Central memory CD8-positive, alpha-beta T cell (primary cell): ENCODE measurements at places on chromosomes 3 and 15.
A peak's percentile ranks its signal among the peaks of the same experiment; 100 is the strongest.

- H3K27me3 ChIP-seq = peaks cover 16% of the 10 kb centered on the region
- H3K36me3 ChIP-seq = peaks cover 3% of the 10 kb centered on the region
- peaks cover 10% of the 10 kb centered on the region for H3K4me1 ChIP-seq
- H3K27ac ChIP-seq = no peak overlapping the region
- DNase-seq = no peak
Observed at GRCh38 chr3:133414021-133414392, 14.2 kb downstream of the BFSP2 start.

- no peaks in the 10 kb centered on the region for H3K27me3 ChIP-seq
- H3K27ac ChIP-seq = no peak overlapping the region
- no peak overlapping the region for H3K4me3 ChIP-seq
- H3K4me1 ChIP-seq = peaks cover 59% of the 10 kb centered on the region
- H3K36me3 ChIP-seq = peaks cover 22% of the 10 kb centered on the region
Observed at GRCh38 chr3:150757364-150757763, 5.6 kb downstream of the SIAH2 start.

DNA sequence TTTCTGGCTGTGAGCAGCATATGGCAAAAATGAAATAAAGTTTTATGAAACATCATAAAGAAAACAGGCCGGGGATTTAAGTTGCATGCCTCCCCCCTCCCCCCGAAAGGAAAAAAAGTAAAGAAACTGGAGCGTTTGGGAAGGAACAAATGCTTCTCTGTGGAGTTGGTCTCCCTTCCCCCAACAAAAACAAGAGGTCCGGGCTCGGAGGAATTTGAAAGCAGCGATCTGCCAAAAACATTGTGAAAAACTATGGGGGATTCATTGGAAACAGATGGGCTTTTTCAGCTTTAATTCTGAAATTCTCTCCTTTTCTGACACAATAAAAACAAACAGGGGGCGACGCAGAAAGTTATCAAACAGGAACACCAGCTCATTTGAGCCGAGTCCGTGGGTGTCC, 17.0 kb downstream of the RGMA start:
- H3K4me1 ChIP-seq = peaks cover 21% of the 10 kb centered on the region
- H3K36me3 ChIP-seq = no peaks in the 10 kb centered on the region
- DNase-seq = no peak
- peak overlapping the region; percentile 19 for H3K27ac ChIP-seq

- no peaks in the 10 kb centered on the region for H3K36me3 ChIP-seq
- DNase-seq = no peak
- H3K4me3 ChIP-seq = no peak overlapping the region
- H3K27ac ChIP-seq = no peak overlapping the region
Observed at GRCh38 chr3:147360646-147361453, 45.5 kb downstream of the ZIC4 start.

DNA sequence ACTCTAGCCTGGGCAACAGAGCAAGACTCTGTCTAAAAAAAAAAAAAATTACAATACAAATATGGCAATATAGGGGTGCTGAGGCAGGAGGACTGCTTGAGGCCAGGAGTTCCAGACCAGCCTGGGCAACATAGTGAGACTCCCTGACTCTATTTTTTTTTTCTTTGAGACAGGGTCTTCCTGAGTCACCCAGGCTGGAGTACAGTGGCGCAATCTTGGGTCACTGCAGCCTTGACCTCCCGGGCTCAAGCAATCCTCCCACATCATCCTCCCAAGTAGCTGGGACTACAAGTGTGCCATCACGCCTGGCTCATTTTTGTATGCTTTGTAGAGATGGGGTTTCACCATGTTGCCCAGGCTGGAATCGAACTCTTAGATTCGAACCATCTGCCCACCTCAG, 17.3 kb upstream of the RAB11A start:
- no peak for DNase-seq
- H3K27me3 ChIP-seq = peaks cover 7% of the 10 kb centered on the region
- no peak overlapping the region for H3K4me3 ChIP-seq
- H3K36me3 ChIP-seq = peaks cover 5% of the 10 kb centered on the region
- H3K4me1 ChIP-seq = peaks cover 5% of the 10 kb centered on the region
